ENCODE measurements at places on chromosomes 12 and 14.

DNA sequence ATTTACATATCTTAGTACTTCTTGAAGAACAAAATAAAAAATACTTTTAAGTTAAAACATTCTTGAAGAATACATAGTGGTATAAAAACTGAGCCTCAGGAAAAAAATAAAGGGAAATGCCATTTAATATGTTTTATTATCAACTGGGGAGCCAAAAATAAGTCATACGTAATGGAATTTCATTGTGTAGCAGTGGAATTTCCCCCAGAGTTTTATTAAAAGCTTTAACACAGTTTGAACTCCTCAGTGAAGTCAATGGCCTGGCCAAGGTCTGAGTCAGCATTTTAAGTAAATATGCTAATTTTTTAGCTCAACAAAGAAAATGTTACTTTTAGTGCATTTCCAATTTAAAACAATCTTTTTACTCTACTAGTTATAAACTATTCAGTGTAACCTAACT lies 350.1 kb upstream of the ATP2B1 start:
- peak; percentile 88 for DNase-seq

- DNase-seq = no peak
Observed at GRCh38 chr12:123022846-123023245, 42.4 kb downstream of the ARL6IP4 start.

DNA sequence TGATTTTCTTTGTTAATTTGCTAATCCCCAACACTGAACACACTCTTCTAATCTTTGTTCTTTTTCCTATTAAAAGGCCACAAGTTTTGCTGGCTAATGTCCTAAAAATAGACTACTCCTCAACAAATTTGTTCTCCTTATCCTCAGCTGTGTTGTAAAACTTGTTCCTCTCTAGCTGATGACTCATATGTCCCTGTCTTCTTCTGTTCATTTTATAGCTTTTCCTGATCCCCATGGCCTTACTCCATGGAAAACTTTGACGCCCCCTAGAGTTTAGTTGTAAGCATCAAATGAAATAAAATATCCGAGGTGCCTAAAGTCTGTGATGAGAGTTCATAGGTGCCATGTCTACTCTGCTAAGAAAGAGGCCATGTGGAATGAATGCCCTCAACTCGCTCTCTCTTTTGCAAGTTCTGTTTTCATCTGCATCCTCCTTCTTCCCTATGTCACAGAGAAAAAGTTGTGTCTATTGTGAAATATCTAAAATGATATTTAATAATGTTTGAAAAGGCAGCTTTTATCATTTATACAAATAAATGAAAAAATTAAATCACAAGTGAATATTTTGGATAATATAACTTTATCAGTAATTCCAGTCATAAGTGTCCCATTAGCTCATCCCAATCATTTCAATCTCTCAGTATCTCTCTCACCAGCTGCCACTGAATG lies 237.9 kb downstream of the IPO8 start:
- peak; percentile 67 for DNase-seq

- peak; percentile 47 for DNase-seq
Observed at GRCh38 chr12:94795520-94795919, 145.2 kb upstream of the TMCC3 start.

GRCh38 chr14:99718811-99719192 lies 34.7 kb downstream of the CYP46A1 start:
- no peak for DNase-seq

GRCh38 chr12:80509781-80510556 lies 65.9 kb downstream of the PTPRQ start:
- peak; percentile 69 for DNase-seq

DNA sequence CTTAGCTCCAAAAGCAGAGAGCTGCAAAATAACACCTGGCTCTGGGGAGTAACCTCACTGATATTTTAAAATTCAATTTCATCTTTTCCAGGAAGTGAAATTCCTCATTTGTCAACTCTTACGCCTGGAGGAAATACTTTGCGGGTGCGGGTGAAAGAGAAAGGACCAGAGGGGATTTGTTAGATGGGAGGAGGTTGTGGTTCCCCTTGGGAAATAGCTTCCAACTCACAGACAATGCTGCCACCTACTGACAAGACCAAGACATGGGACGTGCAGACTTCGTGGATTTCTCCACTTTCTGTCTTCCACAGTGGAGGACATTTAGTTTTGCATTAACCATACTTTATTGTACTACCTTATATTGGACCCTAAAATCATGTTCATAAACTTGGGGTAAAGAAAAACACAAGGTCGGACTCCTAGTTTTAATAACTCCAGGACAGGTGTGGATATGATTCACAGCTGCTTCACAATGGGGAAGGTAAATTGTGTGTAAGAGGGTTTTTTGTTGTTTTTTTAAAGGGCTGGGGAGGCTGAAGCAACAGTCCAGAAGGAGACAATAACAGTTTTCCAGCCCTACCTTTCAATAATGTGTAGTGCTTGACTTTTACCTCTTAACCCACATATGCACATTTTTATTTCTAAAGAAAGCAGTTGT lies 10.8 kb downstream of the FBXL14 start:
- DNase-seq = peak; percentile 70

DNA sequence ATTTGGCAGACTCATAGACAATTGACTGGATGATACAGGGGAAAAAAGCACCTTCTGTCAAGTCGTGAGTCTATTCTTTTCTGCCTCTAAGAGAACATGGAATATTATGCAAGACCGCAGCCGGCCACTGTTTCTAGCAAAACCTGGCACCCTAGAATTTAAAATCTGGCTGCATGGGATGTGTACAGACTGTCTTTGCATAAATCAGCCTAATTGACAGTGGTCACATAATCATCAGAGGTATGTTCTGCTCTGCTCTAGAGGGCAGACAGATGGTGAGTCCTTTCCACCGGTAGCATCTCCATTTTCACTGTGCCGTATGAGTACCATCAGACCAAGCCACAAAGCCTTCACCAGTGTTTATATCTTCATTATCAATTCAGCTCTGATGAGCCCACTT lies 80.6 kb downstream of the KCNK10 start:
- DNase-seq = no peak

DNA sequence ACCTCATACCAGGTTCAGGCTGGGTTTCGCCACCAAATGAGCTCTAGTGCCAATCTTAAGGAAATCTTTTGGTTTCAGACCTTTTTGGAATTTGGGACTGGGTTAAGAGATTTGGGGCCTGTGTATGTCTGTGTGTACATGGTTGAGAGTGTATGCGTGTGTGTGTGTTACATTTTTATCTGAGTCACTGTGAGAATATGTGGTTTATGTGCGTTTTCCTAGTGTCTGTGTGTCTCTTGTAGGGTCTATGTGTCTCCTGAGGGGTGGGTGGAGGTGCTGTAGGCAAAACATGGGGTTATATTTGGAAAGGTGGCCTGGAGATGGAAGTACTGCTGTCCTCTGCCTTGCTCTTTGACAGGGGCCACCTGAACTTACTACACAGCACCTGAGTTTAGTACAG lies 17.9 kb downstream of the C12orf43 start:
- DNase-seq = no peak

GRCh38 chr12:103780992-103781391 lies 60.0 kb downstream of the NT5DC3 start:
- DNase-seq = no peak

- peak; percentile 75 for DNase-seq
Observed at GRCh38 chr14:85444635-85445034, 85.3 kb upstream of the FLRT2 start.

GRCh38 chr12:77686760-77687159 lies 143.9 kb upstream of the NAV3 start:
- no peak for DNase-seq

- DNase-seq = no peak
Observed at GRCh38 chr12:106709068-106709511, 65.4 kb upstream of the RIC8B start.

DNA sequence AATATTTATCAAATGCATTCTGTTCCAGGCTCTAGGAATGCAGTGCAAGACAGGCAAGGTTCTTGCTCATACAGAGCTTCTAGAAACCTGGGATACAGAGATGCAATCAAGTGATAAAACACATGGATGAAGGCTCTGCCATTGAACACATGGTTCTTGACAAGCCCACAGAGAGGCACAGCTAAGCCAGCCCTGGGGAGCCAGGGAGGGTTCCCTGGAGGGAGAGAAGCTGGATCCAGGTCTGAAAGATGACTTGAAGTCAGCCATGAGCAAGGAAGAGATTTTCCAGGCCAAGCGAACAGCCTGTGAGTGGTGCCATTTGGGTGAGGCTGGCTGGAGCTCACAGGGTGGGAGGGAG lies 66.2 kb downstream of the IRF2BPL start:
- DNase-seq = no peak

GRCh38 chr12:31008241-31008761 lies 65.4 kb upstream of the DDX11 start:
- DNase-seq = no peak

GRCh38 chr14:79534703-79535353 lies 676.5 kb downstream of the DIO2 start:
- DNase-seq = no peak

DNA sequence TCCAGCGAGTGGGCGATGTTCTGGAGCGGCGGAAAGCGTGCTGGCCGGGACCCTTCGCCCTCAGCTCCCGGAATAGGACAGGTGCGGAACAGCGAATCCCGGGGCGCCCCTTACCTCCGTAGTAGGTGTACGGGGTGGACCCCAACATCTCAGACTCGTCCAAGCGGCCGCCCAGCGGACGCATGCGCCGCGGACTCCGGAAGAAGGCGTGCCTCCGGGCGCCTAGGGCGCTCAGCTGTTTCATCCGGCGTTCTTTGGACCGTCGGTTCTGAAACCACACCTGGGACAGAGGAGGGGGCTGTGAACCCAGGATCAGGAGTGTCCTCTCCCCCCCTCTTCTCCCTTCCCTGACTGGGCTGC lies 4.5 kb downstream of the LHX5 start:
- no peak for DNase-seq

DNA sequence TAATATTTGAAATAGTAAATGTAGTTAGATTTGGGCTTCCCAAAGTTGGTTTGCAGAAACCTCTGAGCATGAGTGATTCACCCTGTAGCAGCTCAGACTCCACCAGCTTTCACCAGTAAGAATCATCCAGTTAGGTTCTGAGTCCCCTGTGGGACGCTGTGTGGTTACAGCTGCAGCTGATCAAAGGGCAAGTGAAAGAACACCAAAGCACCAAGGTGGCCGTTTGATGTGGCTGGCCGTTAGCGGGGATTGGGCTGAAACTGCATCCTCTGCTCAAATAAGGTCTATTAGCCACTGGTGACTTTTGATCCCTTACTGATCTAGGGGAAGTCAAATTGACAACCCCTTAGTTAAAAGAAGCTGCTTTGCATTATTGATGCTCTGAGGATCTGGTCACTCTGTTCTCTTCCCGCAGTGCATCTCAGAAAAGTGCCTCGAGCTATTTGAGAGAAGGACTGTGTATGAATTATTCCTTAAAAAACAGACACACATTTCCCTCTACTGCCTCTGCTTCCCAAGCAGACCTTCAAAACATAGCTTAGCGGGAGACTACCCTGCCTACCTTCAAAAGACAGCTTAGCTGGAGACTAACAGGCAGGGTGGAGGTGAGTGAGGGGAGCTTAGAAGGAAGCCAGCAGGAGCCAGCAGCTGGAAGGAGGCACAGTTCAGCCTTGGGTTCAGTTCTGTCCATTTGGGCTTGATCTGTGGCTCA lies 3.7 kb downstream of the ABHD12B start:
- DNase-seq = peak; percentile 32

GRCh38 chr14:56085471-56085870 lies 32.7 kb upstream of the PELI2 start:
- DNase-seq = no peak

DNA sequence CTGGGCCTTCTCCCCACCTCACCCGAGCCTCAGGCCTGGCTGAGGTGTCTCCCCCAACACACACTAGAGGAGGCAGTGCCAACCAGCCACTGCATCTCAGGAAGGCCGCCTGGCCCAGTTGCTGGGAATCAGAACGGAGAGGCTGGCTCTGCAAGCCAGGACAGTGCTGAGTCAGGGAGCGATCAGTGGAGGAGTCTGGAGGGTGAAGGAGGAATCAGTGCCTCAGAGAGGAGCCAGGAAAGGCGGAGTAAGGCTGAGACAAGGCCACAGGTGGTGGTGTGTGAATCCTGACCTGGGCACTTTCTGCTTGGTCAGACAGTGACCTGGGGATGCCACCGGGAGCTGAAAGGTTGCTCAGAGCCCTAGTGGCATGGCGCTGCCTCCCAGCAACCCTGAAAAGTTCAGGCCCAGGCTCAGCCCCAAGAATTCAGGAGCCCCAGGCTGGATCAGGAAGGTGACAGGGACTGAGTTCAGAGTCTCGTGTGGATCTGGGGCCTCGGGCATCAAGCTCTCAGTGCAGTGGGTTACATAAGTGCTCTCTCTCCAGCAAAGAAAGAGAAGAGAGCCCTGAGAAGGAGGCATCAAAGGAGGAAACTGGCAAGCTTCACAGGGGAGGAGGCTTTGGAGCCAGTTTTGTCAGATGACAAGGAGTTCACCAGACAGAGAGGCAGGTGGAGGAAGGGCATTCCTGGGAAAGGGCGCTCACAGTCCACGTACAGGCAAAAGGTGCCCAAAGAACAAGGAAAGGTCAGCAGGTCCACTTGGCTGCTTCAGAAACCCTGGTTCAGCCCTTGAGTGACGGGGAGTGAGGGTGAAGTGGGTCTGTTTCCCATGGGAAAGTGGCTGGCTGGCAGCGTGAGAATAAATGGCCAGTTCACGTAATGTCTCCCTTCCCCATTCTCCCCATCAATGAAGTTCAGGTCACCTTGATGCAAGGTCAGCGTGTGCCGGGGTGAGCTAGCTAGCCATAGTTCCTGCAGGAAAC lies 87.8 kb downstream of the ZFP36L1 start:
- DNase-seq = peak; percentile 60

- DNase-seq = peak; percentile 4
Observed at GRCh38 chr14:59897757-59898383, 22.1 kb upstream of the LRRC9 start.

GRCh38 chr14:59377991-59378601 lies 87.1 kb downstream of the GPR135 start:
- no peak for DNase-seq

- DNase-seq = no peak
Observed at GRCh38 chr12:76094754-76095153, 10.3 kb upstream of the NAP1L1 start.

DNA sequence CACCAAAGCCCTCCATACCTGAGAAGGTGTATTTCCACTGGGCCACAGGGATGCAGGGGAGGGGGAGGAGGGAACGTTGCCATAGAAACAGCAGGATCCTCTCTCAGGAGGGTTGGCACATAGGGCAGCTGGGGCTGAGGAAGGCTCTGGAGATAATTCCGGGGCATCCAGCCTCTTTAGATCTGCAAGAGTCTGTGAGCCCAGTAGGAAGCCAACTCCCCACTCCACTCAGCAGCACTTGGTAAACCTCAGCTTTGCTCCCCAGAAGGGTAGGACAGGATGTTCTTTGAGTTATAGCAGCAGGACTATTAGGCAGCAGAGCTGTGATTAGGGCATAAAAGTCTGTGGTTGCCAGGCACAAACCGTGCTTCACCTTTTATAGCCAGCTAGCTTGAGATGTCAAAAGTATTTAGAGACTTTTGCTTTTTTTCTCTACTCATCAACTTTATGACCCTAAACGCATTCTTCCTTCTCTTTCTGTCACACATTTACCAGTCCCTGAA lies 7.8 kb upstream of the PLEKHG3 start:
- DNase-seq = no peak

- peak; percentile 38 for DNase-seq
Observed at GRCh38 chr12:66152732-66153131, 17.1 kb downstream of the TMBIM4 start.
